ENCODE measurements at places on chromosomes 7 and 10. TPM values are rescaled to one million over a fixed set of nuclear protein-coding genes. Genes with fewer than 3 reads are reported as not detected.

Gene TMEM236
- polyA plus RNA-seq: 0.16 TPM

Gene GIMAP1
- 2.7 TPM for polyA plus RNA-seq

Gene IFIT1B
- polyA plus RNA-seq: 1.6 TPM

Gene IGFBP1
- 1.7 TPM for polyA plus RNA-seq

Gene SLC39A12
- not detected for polyA plus RNA-seq

Gene GRM3
- polyA plus RNA-seq: 0.19 TPM

DNA sequence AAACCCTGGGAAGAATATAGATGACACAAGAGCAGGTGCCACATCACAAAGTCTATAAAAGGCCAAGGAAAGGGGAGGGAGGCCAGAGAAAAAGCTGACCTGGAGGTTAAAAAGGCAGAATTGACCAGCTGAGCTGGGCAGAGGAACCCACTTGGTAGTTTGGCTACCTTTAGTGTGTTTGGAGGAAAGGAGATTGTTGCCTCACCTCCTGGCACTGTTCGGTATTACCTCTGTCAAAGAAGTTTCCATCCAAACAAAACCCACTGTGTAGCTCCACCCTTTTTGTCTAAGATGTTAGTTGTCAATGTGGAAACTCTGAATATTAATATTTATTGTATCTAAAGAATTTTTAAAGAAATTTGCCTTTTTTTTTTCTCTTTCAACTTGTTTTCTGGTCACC, 23.4 kb downstream of the ENTPD7 start:
- no peak for DNase-seq

DNA sequence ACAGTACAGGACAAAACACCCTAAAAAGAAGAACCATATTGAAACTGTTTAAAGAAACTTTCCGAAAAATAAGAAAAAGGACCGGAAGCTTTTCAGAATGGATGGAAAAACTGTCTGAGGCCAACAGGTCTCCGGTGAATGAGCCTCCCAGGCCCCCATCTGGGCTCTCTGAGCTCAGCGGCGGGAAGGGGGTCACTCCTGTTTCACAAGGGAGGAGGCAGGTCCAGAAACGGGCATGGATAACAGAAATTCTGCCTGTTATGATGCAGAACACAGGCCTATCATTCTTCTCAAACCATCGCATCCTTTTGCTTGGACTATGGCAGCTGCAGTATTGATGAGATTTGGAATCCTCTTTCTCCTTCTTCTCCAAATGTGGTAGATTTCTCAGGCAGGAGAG, 58.9 kb upstream of the SHH start:
- no peak for DNase-seq

DNA sequence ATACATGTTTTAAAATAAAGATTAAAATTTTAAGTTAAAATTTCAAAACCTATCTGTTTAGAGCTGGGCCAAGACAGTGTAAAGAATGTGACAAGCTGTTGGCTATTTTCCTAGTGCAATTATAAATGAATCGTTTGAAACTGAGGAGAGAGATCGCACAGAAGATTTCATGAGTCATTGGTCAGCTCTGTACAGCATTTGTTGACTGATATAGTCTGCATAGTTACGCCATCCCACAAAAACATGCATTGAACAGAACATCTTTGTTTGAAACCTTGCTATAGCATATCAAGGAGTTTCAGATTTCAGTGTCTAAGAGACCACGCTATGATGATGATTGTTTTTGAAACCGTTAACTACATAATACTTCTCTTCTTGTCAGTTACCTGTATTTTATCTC, 1.3 kb upstream of the C10orf67 start:
- no peak for DNase-seq

DNA sequence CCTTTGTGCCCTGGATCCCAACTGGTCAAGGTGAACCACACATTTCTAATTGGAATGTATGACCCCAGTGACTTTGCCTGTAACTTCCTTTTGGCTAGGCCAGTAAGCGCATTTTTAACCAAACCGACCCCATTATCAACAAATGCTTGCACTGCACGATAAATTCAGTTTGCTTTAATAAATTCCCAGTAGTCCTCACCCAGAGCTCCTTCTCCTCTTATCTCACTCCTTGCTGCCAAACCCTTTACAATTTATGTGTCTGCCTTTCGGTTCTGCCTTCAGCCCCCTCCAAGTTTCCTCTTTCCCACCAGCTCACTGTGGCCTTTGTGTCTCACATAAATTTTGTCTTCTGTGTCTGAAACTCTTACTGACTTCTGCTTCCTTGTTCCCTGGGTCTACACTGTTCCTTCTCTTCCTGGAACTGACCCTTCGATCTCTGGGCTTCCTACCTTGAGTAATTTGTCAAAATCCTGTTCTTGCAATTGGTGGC, 59.0 kb downstream of the TBXAS1 start:
- no peak for DNase-seq

DNA sequence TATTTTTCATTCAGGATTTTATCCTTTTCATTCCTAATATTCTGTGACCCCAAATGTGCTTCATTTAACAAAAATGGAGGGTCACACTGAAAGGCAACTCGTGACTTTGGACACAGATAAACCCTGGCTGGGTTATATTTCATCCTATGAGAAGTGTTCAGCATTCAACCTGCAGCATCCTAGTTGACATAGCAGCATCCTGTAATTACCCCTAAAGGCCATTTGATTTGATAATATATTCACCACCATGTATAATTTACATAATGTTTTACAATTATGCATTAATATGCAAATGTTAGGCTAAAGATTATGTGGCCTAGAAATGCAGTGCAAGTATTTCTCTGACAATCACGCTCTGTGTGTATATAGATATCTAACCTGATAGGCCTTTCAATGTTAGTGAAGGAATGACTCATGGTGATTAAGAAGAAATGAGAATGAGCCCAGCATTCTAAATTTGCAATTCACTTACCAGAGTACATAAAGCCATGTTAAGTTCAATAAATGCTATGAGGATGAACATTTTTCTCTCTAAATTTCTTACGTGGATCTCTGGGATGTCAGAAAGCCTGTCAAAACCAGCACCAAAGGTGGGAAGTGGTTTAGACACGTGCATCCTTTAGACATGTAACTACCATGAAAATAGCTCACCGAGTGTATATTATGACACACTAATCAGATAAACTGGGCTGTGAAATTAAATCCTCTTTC, 337.7 kb upstream of the AOAH start:
- no peak for DNase-seq

DNA sequence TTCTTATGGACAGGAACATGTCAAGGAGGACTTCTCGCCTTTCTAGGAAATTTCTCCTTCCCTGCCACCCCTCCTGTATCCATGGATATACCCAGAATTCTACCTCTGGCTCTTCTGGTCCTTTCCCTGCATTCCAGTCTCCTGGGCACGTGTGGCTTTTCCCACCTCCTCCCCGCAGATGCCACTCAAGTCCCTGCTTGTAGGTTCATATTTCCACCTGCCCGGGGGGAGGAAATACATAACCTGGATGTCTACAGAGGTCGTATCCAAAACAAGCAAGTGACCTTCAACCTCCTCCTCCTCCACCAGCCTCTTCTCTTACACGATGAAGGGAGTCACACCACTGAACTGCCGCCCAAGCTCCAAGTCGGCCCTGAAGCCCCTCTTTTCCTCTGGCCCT, 20.7 kb downstream of the FGFR2 start:
- DNase-seq: no peak

Data from left renal pelvis (tissue), 4 donors.